ENCODE measurements at places on chromosomes 13 and 19. TPM values are rescaled to one million over a fixed set of nuclear protein-coding genes. Genes with fewer than 3 reads are reported as not detected.

The NXNL1 gene
- not detected for total RNA-seq

The ZNF837 gene
- 3.7 TPM for total RNA-seq

The ZNF536 gene
- 7.3 TPM for total RNA-seq

The SLC17A7 gene
- 0.99 TPM for total RNA-seq

The FPR3 gene
- total RNA-seq = 8.3 TPM

The RHPN2 gene
- 3.7 TPM for total RNA-seq

The SERTM1 gene
- 0.13 TPM for total RNA-seq

The GPR4 gene
- 4.1 TPM for total RNA-seq

The SLC27A5 gene
- 5.3 TPM for total RNA-seq

The CHST8 gene
- total RNA-seq = not detected

The SUCLA2 gene
- 48.9 TPM for total RNA-seq

The ZNF677 gene
- total RNA-seq = 17.9 TPM

The ZNF91 gene
- 28.8 TPM for total RNA-seq

The RNF126 gene
- total RNA-seq = 63.5 TPM

The PRR12 gene
- total RNA-seq = 9.4 TPM

Measured in esophagus muscularis mucosa (tissue), 4 donors.